H54 (cell line): ENCODE measurements at places on chromosomes 3 and 15.

GRCh38 chr15:92473756-92474155 lies 80.1 kb downstream of the ST8SIA2 start:
- DNase-seq, result no peak

GRCh38 chr3:21847005-21847404 lies 96.0 kb upstream of the ZNF385D start:
- DNase-seq, result no peak

DNA sequence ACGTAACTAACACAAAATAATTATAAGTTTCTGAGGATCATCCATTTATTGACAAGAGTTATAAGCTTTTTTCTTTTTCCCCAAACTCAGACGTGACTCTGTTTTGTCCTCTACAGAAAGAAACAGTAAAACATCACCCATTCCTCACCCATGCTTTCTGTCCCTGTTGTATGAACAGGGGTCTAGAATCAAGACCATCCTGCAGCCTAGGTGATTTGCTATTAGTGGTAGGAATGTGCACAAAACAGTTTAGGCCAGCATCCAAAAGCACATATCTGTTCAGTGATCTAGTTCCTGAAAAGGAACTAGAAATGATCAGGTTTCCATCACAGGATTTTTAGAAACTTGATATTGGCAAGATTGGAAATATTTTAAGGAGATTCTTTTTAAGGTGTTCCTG lies 527.6 kb downstream of the SOX2 start:
- DNase-seq, result no peak

- DNase-seq, result no peak
Measured at GRCh38 chr15:81221449-81221848, 24.8 kb downstream of the IL16 start.

GRCh38 chr3:23775254-23775909 lies 30.4 kb upstream of the UBE2E1 start:
- no peak for DNase-seq

GRCh38 chr3:118900737-118901525 lies 133.7 kb downstream of the IGSF11 start:
- no peak for DNase-seq

GRCh38 chr15:62474771-62475124 lies 309.7 kb upstream of the C2CD4B start:
- DNase-seq, result no peak

DNA sequence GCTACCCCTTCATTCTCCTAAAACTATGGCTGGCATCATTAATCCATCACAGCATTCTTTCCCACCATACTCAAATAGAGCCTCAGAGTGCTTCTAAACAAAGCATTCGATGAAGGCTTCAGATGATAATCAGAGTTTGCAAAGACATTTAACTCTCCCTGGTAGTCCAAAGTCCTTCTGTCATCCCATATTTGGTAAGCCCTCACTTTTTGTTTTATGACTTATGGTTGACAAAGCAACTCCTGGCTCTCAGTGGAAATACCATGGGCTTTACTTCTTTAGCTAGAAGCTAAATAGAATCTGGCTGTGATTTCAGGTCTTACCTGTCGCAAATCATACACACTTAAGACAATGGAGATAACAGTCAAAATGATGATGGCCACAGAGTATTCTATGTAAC lies 27.8 kb downstream of the ATP13A5 start:
- DNase-seq, result no peak

DNA sequence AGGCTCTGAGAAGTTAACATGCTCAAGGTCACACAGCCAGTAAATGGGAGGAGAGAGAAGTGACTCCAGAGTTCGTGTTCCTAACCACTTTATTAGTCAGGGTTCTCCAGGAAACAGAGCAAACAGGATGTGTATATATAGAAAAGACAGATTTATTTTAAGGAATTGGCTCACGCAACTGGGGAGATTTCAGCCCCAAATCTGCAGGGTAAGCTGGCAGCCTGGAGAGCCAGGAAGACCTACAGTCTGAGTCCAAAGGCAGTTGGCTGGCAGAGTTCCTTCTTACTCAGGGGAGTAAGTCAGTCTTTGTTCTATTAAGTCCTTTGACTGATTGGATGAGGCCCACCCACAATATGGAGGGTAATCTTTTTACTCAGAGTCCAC lies 118.2 kb upstream of the PROK2 start:
- no peak for DNase-seq

- no peak for DNase-seq
Measured at GRCh38 chr3:168081856-168082255, 13.9 kb downstream of the GOLIM4 start.

GRCh38 chr15:71149646-71150557 lies 34.6 kb downstream of the THSD4 start:
- DNase-seq, result no peak

DNA sequence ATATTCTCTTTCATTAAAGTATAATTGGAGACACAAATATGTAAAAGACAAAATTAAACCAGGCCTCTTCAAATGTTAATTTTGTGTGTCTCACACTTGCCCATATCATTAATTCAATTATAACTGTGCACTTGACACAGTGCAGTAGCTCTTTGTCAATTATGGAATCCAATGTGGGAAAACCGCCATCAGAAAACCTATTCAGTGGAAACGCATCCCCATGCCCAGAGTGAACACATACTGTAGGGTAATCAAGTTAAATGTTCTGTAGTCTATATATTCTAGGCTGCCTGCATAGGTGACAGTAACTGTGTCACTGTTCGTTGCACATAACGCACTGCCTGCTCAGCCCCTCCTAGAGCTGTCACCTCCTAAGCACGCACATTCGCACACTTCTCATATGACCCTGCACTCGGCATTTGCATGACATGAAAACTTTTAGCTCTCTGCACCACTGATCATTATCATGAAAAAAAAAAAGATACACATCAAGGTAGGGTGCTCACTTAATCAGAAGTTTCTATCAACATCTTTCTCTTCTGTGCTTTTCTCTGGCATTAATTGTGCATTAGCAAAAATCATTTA lies 63.2 kb downstream of the MEIS2 start:
- no peak for DNase-seq

DNA sequence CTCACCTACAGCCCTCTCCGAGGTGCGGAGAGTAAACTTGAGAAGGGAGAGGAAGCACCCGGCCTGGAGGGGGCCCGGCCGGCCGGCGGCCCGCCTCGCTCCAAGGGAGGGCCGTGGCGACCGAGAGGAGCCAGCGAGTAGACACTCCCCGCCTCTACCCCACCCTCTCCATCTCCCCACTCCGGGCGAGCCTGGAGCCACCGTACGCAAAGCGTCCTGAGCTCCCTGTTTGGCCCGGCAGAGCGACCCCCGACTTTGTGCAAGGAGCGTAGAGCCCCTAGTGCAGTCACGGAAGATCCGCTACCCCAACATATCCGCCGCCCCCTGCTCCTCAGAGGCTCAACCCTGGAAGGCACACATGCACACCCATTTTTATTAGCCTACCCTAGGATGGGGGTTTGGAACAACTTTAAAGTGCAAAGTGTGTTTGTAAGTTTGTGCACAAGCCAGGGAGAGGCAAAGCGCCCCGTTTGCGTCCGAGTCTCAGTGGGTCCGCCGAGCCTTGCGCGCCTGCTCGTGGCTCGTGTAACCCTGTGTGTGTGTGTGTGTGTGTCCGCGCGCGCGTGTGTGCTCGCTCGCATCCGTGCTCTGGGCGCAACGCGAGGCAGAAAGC lies 508 bp upstream of the SMAD6 start:
- DNase-seq, result peak; percentile 53

DNA sequence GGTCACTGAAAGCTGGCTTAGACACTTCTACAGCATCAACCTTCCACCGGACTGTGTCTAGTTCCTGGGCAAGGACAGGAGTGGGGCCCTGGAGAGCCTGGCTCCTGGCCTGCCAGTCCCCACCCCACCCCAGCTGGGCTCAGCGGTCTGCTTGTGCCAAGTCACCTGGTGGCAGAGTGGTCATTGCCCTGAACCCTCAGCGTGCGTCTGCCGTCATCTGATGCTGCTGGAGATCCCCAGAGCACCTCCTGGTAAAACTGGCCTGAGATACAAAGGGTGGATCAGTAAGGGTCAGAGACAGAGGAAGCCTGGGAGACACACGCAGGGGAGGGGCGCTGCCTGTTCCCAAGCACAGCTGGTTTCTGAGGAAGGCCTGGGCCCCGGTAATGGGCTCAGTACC lies 16.7 kb downstream of the ITIH4 start:
- DNase-seq, result no peak

- DNase-seq, result no peak
Measured at GRCh38 chr15:80640531-80641121, 54.5 kb upstream of the ABHD17C start.

DNA sequence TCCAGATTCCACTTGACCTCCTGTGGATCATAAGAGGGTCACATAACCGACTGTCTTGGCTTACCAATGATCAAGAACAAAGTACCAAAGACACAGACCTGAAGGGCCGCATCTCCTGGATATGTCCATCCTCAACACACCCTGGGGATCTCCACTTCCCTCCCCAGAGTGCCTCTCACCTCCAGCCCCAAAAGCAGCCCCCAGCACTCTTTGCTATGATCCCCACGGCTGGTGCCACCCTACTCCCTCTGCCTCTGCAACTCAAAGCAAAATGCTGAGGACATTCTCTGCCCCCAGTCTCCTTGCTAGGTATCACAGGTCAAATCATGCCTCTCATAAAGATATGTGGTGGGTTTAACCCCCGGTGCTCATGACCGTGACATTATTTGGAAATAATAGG lies 32.7 kb downstream of the SLCO2A1 start:
- DNase-seq, result no peak

- no peak for DNase-seq
Measured at GRCh38 chr3:58567251-58567515, 10.0 kb downstream of the FAM107A start.

- DNase-seq, result no peak
Measured at GRCh38 chr3:173009410-173009809, 131.6 kb downstream of the SPATA16 start.

DNA sequence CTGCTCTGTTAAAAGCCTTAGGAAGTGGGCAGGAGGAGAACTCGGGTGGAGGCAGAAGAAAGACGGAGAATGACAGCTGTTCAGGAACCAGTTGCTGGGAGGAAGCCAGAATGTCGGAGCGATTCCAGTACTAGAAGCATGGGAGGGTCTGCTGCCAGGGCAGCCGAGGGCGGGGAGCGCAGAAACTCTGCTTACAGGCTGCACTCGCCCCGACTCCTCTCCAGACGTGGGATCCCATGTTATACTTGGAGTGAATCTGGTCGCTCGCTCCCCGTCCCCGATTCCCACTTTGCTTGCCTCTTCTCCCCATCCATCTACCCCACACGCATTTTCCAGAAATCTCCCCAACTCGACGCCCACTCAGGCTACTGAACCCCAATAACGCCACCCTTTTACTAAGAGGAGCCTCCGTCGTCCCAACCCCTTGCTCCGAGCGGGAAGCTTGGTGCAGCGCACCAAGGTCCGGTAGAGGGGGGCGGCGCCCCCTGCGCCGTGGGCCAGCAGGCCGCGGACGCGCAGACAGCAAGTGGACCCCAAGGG lies 665 bp downstream of the GATM start:
- DNase-seq, result no peak

DNA sequence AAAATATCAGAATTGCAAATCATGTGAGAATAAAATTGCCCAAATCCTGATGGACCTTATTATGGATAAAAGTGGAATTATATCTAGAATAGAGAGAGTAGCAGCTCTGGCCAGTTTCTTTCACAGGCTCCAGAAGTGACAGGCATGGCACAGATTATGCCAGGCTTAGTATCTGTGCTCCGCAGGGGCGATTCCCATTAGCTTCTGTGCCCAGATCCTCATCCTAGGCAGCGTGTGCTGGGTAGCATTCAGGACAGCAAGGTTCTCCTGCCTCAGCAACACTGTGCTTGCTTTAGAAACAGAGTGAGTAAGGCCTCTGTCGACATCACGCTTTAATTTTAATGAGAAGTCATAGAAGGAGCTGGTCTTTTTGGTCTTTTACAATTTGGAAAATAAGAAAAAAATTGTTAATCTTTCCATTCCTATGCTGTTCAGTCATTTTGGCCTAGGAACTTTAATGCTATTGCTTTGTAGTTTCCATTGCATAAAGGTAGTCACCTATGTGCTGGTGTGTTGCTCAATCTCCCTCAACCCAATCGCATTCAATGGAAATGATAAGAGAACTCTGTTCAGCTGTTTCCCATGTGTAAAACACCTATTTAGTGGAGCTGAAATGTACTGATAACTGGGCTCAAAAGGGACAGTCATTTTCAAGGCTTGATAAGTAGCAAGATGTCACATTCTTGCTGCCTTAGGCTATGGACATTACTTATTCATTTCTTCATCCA lies 770.1 kb downstream of the AGBL1 start:
- DNase-seq, result no peak

DNA sequence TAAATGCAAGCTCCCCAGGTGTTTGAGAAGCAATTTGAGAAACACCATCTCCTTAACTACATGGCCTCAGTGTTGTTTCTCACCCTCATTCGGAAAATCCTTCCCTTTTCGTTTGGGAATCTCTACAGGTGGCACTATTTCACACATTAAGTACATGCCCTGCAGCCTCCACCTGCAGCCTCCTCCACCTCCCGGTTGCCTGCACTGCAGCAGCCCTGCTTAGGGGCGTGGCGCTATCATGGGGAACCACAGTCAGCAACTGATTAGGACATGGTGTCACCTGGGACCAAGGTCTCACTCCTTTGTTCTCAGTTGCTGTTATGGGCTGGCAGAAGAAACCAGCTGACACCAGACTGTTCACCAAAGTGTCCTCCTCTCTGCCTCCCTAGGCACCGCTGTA lies 11.7 kb upstream of the ZNF774 start:
- no peak for DNase-seq

DNA sequence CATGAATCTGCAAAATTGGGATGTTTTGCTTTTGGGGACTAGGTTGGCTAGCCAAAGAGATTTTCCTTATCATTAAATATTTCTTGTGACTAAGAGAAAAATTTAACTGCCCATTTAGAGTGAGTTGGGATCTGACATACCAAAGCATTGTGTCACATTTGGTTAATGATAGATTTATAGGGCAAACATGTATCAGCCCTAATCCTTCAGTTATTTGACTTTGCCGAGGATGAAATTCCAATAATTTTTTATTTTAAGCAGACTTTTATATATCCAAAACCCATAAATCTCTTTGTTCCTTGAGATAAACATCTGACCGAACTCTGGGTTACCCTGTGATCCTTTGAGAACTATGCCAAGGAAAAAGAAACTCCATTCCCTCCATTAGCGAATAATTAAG lies 218.9 kb downstream of the CDIN1 start:
- no peak for DNase-seq

- no peak for DNase-seq
Measured at GRCh38 chr3:71083726-71084131, 499.8 kb downstream of the FOXP1 start.

DNA sequence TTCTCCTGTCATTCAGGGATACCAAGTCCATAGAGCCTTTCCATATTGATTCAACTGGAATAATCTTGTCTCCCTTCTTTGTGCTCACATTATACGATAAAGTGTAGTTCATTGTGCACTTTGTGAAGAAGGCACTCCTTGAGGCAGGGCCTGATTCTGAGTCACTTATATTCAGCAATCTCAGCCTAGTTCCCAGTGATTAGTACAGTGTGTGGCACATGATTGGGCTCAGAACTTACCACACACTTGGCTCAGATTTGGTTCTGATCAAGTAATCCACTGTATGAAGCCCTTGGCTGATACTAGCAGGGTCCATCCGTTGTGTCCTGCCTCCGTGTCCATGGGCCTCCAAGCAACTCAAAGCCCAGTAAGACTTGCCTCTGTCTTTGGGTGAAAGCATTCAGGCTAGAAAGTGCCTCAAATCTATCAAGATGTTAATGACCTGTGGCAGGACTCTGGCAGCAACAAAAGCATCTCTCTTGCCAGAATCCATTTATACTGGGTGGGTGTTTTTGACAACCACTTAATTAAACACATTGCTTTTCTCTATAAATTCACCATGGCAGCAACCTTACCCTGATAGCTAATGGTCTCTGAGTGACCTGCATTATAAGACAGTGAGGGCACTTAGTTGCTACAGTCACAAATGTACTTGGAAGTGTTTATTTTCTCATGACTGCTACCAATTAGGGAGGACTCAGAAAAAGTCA lies 51.3 kb downstream of the TPRG1 start:
- DNase-seq, result no peak
